Right hindlimb (tissue), 1 donor: ENCODE measurements at places on chromosomes 1 and 21.

DNA sequence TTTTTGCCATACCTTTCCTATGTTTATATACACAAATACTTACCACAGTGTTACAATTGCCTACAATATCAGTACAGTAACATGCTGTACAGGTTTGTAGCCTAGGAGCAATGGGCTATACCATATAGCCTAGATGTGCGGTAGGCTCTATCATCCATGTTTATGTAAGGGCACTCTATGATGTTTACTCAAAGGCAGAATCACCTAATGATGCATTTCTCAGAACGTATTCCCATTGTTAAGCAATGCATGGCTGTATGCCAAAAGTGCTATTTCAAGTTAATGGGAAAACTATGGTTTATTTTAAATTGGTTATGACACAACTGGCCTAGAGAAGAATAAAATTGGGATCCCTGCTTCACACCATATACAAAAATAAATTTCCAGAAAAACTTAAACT, 36.9 kb upstream of the DISP1 start:
- no peak for DNase-seq

GRCh38 chr1:244325056-244325758, 126.5 kb downstream of the ADSS2 start:
- no peak for DNase-seq

GRCh38 chr1:5903680-5904079, 88.5 kb downstream of the NPHP4 start:
- DNase-seq, result no peak

DNA sequence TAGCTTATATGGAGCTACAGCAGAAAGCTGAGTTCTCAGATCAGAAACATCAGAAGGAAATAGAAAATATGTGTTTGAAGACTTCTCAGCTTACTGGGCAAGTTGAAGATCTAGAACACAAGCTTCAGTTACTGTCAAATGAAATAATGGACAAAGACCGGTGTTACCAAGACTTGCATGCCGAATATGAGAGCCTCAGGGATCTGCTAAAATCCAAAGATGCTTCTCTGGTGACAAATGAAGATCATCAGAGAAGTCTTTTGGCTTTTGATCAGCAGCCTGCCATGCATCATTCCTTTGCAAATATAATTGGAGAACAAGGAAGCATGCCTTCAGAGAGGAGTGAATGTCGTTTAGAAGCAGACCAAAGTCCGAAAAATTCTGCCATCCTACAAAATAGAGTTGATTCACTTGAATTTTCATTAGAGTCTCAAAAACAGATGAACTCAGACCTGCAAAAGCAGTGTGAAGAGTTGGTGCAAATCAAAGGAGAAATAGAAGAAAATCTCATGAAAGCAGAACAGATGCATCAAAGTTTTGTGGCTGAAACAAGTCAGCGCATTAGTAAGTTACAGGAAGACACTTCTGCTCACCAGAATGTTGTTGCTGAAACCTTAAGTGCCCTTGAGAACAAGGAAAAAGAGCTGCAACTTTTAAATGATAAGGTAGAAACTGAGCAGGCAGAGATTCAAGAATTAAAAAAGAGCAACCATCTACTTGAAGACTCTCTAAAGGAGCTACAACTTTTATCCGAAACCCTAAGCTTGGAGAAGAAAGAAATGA, 37.6 kb downstream of the CENPF start:
- DNase-seq, result no peak

- no peak for DNase-seq
Observed at GRCh38 chr1:167288390-167289074, 67.8 kb downstream of the POU2F1 start.

GRCh38 chr1:245056913-245057312, 97.9 kb upstream of the KIF26B start:
- DNase-seq, result no peak

DNA sequence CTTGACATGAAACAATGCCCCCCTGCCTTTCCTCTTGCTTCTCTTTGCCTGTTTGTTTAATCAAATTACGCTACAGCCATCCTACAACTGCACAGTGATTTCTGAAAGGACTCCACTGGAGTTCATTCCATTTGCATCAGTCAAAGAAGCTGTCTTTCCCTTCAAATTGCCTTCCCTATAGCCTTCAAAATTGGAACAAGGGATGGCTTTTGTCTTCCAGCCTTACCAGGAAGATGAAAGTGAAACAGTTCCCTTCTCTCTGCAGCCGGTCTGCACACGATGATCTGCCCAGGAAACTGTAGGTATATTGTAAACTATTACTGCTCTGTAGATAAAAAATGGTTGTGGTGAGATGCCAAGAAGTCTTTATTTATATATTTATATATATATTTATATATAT, 65.6 kb upstream of the ETS2 start:
- DNase-seq, result no peak

DNA sequence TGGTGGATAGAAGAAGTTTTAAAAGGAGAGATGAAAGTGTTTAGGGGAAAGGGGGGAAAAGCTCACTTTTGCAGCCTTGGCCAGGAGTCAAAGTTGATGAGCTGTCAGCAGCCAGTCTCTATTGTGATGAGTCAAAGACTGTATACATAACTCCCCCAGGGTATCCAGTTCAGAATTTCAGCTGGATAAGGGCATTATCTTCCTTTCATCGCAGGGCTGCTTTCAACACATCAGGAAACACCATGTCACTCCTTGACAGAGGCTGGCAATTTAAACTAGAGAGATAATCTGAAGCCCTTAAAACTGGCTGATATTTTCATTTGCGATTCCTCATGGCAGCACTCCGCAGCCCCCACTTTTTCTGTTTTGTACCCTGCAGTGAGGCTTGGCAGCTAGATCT, 328.5 kb downstream of the TBX15 start:
- DNase-seq, result no peak

- DNase-seq, result no peak
Observed at GRCh38 chr1:45854724-45855123, 51.3 kb downstream of the MAST2 start.

- no peak for DNase-seq
Observed at GRCh38 chr21:32867597-32867996, 96.0 kb upstream of the PAXBP1 start.

- DNase-seq, result no peak
Observed at GRCh38 chr1:192852001-192852947, 43.4 kb downstream of the RGS2 start.
